Left kidney (tissue), 8 donors: ENCODE measurements at places on chromosomes 16 and 17.

DNA sequence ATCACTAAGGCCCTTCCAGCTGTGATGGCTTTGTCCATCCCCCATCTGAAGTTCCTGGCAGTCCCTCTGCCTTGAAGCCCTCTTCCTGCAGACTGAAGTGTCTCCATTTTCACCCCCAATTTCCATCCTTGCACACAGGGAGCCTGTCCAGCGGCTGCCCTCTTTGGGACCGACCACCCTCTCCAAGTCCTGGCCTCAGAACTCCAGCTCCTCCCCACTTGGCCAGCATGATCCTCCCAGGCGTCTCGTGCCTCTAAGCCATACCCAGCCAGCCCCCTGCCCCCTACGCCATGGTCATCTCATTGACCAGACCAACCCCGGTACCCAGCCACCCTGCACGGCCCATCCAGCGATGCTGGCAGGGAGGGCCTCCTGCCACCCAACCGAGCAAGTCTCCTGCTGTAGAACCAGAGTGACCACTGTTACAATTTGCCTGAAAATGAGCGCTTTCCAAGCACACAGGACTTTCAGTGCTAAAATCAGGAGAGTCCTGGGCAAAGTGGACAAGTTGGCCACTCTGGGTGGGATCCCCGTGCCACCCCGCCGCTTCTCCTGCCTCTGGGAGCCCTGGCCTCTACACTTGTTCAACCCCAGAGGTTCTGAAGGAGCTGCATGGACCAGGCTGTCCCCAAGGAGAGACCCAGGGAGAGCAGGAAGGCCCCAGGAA lies 362.0 kb downstream of the SEC14L1 start:
- DNase-seq, result no peak

DNA sequence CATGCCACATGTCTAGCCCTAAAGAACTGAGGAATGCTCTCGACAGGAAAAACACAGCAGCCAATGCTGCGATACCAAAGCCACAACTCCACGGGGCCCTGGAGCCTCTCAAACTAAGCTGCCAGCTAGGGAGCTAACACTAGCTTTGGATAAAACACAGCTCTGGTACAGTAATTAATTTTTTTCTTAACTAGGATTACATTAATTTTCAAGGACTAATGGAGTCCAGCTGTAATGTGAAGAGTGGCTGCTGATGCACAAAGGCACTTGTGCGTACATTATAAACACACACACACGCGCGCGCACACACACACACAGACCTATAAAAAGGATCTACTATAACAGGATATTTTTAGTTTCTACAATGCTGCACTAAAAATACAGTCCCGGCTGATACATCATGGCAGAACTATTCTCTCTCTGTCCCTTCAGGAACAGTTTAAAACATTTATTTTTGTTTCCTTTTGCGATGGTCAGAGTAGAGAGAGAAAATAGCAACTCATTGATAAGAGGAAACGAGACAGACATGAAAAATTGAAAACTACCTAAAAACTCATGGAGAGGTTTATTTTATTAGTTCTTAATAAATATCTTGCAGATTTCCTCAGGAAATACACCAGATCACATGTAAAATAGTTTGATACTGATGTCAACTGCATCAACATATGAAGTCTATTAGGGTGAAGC lies 88.5 kb downstream of the SMG6 start:
- no peak for DNase-seq

- no peak for DNase-seq
These were observed 23.6 kb downstream of the CLEC19A start for GRCh38 chr16:19309178-19309577.

GRCh38 chr16:11212798-11213196 lies 43.2 kb downstream of the SOCS1 start:
- no peak for DNase-seq

GRCh38 chr17:77424585-77425344 lies 284.0 kb downstream of the SEC14L1 start:
- peak; percentile 85 for DNase-seq

GRCh38 chr17:47192554-47192953 lies 3.5 kb upstream of the CDC27 start:
- no peak for DNase-seq

- no peak for DNase-seq
These were observed 8.0 kb upstream of the KCNG4 start for GRCh38 chr16:84247844-84248243.

GRCh38 chr17:63476854-63477479 lies at the start of gene ACE:
TSS of gene ACE (plus strand) at chr17:63477061. CDS start at chr17:63477095, 34 bp downstream.
- DNase-seq, result no peak

GRCh38 chr17:9174312-9174711 lies 153.0 kb downstream of the NTN1 start:
- no peak for DNase-seq

DNA sequence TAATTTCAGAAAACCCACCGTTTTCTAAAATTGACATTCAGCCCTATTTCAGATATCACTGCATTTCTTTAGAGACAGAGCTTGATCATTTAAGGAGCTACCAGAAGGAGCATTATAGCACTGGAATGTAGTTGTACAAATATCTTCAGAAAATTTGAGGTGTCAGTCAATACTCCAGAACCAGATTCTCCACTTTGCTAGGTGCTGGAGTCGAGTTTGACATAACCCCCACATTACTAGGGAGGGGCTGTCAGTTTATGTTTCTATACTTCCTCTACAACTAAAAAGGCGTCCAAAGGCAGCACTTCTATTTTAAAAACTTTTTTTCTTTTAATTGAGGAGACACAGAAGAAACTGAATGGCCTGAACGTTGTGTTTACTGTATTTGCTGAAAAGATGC lies 892 bp upstream of the KIAA0513 start:
- no peak for DNase-seq

DNA sequence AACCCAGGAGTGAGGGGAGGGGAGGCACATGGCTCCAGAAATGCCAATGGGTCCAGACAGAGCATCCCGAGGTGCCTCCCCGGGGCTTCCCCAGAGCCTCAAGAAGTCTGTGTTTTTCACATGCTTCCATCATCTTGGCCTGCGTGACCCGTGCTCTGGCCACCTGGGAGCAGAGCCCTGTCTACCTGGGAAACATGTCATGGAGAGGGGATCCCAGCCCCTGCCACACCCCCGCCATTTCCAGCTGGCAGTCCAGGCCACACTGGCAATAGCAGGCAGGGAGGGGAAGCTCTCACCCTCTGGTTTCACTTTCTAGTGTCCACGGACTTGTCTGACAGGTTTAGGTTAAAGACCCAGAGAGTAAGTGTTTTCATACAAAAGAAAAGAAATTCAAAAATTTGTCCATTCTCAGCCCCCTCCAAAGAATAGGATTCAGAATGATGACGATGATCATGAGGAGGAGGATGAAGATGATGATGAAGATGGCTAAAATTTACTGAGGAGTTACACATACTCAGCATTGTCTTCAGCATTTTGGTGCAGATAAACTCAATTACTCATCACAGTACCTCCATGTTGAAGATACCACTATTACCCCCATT lies 9.0 kb downstream of the SMIM5 start:
- no peak for DNase-seq

- no peak for DNase-seq
These were observed 606 bp downstream of the THAP11 start for GRCh38 chr16:67842509-67843342.
